ENCODE measurements at places on chromosomes 4 and X.

GRCh38 chr4:77169481-77169880 is 12.5 kb downstream of the CCNG2 start:
- DNase-seq = no peak

- no peak for DNase-seq
Observed at GRCh38 chr4:97103252-97103651, 1040.0 kb downstream of the STPG2 start.

GRCh38 chrX:11786862-11787261 is 28.8 kb downstream of the MSL3 start:
- no peak for DNase-seq

GRCh38 chr4:56283375-56283774 is 103.9 kb downstream of the AASDH start:
- DNase-seq = no peak

DNA sequence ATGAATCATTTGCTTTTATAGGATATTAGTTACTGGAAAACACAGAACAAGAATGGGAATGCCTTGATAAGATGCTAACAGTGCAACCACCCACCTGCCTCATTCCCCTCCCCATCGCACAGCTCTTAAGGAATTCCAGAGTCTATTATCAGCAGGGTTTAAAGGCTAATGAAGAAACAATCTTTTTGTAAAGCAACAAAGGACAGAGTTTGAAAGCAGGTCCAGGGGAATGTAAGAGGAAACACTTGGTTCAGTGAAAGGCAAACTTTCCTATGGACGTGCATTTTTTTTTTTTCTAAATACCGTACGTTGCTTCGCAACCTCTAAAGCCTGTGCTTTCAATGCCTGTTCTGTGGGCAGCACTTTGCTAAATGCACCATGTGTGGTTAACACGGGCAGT is 92.5 kb downstream of the GPR50 start:
- DNase-seq = no peak

- DNase-seq = no peak
Observed at GRCh38 chr4:18398661-18399060, 377.1 kb upstream of the LCORL start.

GRCh38 chr4:156495836-156496235 is 475.8 kb downstream of the PDGFC start:
- no peak for DNase-seq

- DNase-seq = no peak
Observed at GRCh38 chrX:45850197-45850774, 649.6 kb upstream of the DIPK2B start.

DNA sequence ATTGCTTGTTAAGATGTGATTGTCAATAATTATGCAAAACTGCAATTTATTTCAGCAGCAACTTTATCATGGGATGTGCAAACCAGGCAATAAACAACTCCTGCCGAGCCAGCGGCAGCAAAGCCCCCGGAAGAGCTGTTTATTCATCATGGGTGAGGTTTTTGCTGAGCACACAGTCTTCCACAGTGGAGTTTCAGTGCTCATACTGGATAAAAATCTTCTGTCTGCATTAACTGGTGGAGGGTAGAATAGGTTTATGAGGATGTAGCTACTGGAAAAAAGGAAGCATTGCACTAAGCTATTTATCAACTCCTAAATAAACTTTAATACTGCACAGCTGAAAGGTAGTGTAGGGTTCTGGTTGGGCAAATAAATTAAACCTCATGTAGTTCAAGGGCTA is 557.4 kb upstream of the FTHL17 start:
- DNase-seq = peak; percentile 10
